Iris pigment epithelial cell (primary cell): ENCODE measurements at places on chromosomes 7 and 10.

DNA sequence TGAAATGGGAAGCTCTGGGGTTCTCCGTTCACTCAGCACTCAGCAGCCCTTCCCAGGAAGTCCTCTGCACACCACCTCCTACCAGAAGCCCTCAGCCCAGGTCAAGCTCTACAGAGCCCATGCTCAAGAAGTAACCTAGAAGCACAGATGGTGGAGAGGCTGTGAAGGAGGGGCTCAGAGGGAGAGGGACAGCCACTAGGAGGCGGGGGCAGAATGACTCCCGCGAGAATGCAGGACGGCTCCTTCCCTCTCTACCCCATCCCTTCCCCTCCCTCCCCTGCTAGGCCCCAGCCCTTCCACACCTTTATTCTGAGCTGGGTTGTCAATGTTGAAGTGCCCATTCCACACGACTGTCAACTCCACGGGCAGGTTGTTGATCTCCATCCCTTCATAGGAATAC, 373.2 kb downstream of the PLXNA4 start:
- DNase-seq, result no peak

DNA sequence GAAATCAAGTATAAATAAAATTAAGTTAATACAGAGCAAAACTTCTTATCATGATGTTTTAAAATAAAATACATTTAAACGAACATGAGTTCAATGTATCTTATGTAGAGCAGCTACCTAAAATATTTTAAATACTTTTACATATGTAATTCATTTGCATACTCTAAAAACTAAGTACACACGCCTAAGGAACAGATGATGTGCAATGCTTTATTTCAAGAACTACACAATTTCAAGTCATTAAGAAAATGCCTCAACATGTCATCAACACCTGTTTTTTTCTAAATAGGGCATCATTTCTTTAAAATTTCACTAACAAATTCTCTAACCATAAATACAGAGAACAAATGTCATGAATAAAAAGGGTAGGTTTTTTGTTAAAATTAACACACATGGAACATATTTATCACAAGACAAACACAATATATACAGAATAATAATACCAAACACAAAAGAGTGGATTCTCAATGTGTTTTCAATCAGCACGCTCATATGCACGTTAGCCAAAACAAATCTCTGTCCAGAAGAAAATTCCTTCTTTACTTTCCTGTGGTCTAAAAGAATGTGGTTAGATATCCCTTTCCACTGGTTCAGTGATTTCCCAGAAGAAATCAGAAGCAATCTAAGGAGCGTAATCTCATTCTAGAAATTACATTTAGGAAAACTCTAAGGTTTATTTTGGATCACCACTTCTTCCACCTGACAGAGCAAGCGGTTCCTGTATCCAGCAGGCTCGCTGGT, 73.0 kb upstream of the PFKP start:
- DNase-seq, result peak; percentile 13

DNA sequence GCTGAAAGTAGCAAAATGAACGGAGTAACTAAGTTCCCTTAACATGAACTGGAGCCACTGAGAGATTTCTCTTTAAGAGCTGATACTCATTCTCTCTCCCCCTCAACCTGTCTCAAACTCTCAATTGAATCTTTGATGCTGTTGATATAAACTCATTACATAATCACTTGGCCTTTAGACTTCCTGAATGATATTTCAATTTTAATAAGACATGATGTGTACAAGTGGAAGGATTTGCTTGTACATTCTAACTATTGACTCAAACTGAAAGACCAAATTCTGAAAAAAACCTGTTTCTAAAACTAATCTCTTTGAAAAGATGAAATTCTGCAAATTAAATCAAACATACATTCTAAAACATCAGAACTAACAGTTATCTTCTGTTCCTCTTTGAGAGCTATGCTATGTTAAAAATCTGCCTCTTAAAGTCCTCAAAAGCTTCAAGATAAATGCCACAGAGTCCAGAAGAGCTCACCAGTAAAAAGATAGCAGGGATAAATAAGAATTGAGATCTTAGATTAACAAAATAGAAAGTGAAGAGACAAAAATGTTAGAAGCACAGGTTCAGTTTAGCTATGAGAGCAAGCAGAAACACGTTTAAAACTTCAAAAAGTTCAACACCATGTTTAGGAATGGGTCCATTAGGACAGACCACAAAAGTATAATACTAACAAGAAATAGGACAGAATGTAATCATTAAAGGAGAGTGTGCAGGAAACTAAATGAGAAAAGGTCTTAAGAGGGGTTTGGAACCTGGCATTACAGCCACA, 46.1 kb downstream of the TNPO3 start:
- DNase-seq, result no peak

- peak; percentile 91 for DNase-seq
These were observed 4.6 kb downstream of the USP54 start for GRCh38 chr10:73586583-73586984.
